Spleen (tissue), 13 donors: ENCODE measurements at places on chromosomes 1 and 21.
A peak's percentile ranks its signal among the peaks of the same experiment; 100 is the strongest.

- H3K4me1 ChIP-seq, result no peaks in the 10 kb centered on the region
- H3K27me3 ChIP-seq, result no peaks in the 10 kb centered on the region
- DNase-seq, result no peak
- H3K4me3 ChIP-seq, result no peak overlapping the region
- no peaks in the 10 kb centered on the region for H3K36me3 ChIP-seq
- no peak overlapping the region for H3K27ac ChIP-seq
These were observed 110.8 kb upstream of the ADGRL4 start for GRCh38 chr1:79117376-79117775.

- peaks cover 99% of the 10 kb centered on the region for H3K36me3 ChIP-seq
- peaks cover 4% of the 10 kb centered on the region for H3K4me1 ChIP-seq
- no peak for DNase-seq
- H3K4me3 ChIP-seq, result no peak overlapping the region
- peak overlapping the region; percentile 66 for H3K27ac ChIP-seq
- no peaks in the 10 kb centered on the region for H3K27me3 ChIP-seq
These were observed 20.1 kb downstream of the URB1 start for GRCh38 chr21:32372755-32373154.

- no peak overlapping the region for H3K27ac ChIP-seq
- peak; percentile 53 for DNase-seq
- no peaks in the 10 kb centered on the region for H3K27me3 ChIP-seq
- no peak overlapping the region for H3K4me3 ChIP-seq
- no peaks in the 10 kb centered on the region for H3K36me3 ChIP-seq
- peaks cover 51% of the 10 kb centered on the region for H3K4me1 ChIP-seq
These were observed 14.6 kb upstream of the UMODL1 start for GRCh38 chr21:42056468-42056867.

GRCh38 chr1:187744665-187745064 lies 915.9 kb downstream of the PLA2G4A start:
- H3K4me3 ChIP-seq, result no peak overlapping the region
- no peaks in the 10 kb centered on the region for H3K36me3 ChIP-seq
- DNase-seq, result no peak
- H3K27ac ChIP-seq, result no peak overlapping the region

DNA sequence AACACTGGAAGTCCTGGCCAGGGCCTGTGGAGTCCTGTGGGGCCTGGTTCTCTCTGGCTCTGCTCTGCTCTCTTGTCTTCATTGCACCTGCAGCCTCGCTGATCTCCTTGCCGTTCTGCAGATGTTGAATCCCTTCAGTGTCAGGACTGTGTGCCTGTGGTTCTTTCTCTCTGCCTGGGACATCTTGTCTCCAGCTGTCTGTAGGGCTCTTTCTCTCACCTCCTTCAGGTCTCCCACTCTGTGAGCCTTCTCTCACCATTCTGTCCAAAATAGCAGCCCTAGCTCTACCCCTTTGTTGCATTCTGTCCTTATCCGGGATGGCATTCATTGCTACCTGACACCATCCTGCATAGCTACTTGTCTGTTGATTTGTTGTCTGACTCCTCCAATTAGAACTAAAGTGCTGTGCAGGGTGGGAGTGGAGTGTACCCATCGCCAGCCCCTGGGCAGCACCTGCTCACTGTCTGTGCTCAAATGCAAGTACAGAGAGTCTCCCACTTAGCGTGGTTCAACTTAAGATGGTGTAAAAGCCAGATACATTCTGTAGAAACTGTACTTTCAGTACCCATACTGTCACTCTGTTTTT lies 8.9 kb downstream of the PGBD2 start:
- DNase-seq, result no peak
- peaks cover 9% of the 10 kb centered on the region for H3K4me1 ChIP-seq
- peaks cover 75% of the 10 kb centered on the region for H3K36me3 ChIP-seq
- H3K27ac ChIP-seq, result no peak overlapping the region

DNA sequence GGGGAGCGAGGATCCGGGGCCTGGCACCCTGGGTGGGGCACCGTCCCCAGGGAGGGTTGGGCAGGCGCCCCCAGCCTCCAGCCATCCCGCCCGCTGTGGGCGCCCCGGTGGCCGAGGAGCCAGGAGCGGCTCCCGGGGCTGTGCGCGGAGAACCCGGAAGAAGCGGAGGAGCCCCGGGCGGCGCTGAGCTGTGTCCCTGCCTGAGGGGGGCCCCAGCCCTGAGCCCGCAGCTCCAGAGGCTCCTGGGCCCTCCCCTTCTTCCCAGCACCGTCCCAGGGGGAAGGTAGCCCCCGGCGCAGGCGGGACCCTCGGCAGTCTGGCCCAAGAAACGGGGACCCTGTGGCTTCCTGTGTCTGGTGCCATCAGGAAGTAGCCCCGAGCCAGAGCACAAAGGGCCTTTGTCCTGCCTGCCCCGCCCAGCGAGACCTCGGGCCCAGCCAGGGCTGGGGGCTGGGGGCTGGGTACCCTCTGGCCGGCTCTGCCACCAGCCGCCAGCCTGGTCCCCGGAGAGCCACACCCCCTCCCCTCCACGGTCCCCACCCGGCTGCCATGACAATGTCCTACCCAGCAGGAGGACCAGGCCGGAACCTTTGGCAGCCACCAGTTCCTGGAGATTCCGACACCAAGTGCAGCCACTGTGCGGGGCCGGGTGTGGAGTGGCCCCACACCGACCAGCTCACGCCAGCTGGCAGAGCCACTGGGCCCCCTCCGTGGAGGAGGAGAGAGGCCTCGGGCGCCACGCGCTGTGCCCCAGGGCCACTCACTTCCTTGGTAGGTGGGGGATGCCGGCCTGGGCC lies 15.6 kb upstream of the TTLL10 start:
- no peaks in the 10 kb centered on the region for H3K36me3 ChIP-seq
- peaks cover 12% of the 10 kb centered on the region for H3K27me3 ChIP-seq
- no peak for DNase-seq

DNA sequence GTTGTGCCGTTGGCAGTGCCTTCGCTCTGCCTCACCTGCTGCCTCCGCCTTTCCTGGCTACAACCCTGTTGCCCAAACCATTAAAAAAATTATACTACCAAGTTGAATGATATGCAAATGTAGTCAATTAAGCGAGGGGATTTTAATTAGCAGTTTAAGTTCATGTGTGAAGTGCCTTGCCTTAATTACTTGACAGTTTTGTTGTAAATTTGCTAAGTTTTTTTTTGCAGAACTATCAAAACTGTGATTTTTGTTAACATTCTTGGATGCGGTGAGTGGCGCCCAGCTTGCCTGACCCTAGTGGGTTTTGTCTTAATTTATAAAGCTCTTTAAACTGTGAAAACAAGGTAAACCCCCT lies 10.9 kb downstream of the SKI start:
- DNase-seq, result no peak
- H3K36me3 ChIP-seq, result no peaks in the 10 kb centered on the region
- no peak overlapping the region for H3K4me3 ChIP-seq
- H3K27me3 ChIP-seq, result no peaks in the 10 kb centered on the region
- peaks cover 95% of the 10 kb centered on the region for H3K4me1 ChIP-seq

- H3K27ac ChIP-seq, result peak overlapping the region; percentile 62
- no peaks in the 10 kb centered on the region for H3K27me3 ChIP-seq
- peaks cover 39% of the 10 kb centered on the region for H3K4me1 ChIP-seq
- H3K36me3 ChIP-seq, result no peaks in the 10 kb centered on the region
- DNase-seq, result peak; percentile 79
- no peak overlapping the region for H3K4me3 ChIP-seq
These were observed 22.4 kb upstream of the LRRC8C start for GRCh38 chr1:89610457-89611011.

DNA sequence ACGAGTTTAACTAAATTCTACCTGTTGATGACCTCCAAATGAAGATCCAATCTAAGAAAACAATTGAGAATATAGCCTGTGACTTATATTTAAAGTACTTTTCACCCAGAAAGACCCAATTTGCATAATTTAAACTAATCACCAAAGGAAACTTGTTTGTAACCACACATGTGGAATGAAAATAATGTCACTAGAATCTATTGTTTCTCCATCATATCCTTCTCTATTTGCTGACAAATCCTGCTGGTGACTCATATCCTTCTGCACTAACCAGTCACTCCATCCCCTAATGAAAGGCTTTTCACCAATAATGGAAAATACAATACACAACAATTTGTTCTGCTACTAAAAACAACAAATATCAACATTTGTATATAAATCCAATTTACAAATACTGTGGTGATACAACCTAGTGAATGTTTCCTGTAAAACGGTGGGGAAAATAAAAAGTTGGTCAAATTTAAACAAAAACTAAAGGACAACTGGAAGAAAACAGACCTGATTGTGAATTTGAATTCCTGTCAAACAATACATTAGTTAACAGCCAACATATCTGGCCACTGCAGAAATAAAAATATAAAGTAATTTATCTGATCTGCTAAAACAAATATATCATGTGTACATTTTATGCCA lies 6.5 kb downstream of the PTP4A2 start:
- H3K27me3 ChIP-seq, result no peaks in the 10 kb centered on the region
- DNase-seq, result no peak
- H3K36me3 ChIP-seq, result no peaks in the 10 kb centered on the region
- peak overlapping the region; percentile 89 for H3K4me3 ChIP-seq
- peaks cover 99% of the 10 kb centered on the region for H3K4me1 ChIP-seq

DNA sequence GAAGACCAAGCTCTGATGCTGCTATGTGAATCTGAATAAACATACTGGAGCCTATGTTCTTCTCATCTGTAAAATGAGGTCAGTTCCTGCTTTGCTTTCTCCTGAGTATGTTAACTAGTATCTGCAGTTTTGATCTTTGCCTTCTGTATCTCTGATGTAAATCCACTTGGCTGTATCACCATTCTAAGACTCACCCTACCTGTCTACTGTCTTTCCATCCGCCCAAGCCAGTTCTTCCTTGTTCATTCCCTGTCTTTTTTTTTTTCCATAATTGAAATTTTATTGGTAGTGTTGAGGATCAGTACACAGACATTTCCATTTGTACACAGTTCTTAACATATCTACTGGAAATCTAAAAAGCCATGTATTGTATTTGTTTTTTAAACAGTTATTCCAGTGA lies 31.3 kb downstream of the MAST2 start:
- H3K27me3 ChIP-seq, result no peaks in the 10 kb centered on the region
- peaks cover 28% of the 10 kb centered on the region for H3K36me3 ChIP-seq
- DNase-seq, result no peak
- H3K4me1 ChIP-seq, result no peaks in the 10 kb centered on the region
- no peak overlapping the region for H3K4me3 ChIP-seq

GRCh38 chr1:162626761-162627160 lies 5.5 kb upstream of the DDR2 start:
- no peak for DNase-seq
- no peaks in the 10 kb centered on the region for H3K36me3 ChIP-seq
- H3K4me1 ChIP-seq, result no peaks in the 10 kb centered on the region

DNA sequence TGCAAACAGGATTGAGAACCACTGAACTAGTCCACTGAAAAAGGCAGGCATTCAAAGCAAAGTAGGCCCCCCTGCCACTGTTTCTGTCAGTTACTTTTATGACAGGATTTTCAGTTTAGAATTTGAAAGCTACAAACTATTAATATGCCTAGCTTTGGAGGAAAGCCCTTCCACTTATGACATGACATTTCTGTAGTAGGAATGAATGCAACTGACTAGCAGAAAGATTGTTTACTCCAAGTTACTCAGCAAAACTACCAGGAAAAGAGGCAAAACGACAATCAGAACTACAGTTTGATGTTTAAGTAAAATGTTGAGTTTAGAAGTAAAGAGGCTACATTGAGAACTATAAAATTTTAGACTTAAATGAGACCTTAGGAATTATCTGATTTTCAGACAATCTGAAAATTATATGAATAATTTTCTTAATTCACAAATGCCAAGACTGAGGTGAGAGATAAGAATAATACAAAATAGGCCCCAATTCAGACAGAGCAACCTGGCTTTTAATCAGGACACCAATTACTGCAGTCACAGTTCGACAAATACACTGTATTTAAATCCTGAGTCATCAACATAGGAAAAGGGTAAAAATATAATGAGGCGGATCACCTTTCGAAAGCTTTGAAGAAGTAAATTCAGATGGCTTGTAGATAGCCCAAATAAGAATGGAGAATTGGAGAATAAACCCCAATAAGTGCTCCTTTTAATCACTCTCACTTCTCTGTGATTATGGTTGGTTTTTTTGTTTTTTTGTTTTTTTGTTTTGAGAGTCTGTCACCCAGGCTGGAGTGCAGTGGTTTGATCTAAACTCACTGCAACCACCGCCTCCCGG lies 2.2 kb downstream of the PRKAB2 start:
- H3K36me3 ChIP-seq, result peaks cover 4% of the 10 kb centered on the region
- no peaks in the 10 kb centered on the region for H3K4me1 ChIP-seq
- peak overlapping the region; percentile 97 for H3K4me3 ChIP-seq
- H3K27me3 ChIP-seq, result no peaks in the 10 kb centered on the region

GRCh38 chr1:59704716-59705115 lies 110.0 kb upstream of the HOOK1 start:
- no peak overlapping the region for H3K4me3 ChIP-seq
- no peaks in the 10 kb centered on the region for H3K27me3 ChIP-seq
- no peak for DNase-seq

DNA sequence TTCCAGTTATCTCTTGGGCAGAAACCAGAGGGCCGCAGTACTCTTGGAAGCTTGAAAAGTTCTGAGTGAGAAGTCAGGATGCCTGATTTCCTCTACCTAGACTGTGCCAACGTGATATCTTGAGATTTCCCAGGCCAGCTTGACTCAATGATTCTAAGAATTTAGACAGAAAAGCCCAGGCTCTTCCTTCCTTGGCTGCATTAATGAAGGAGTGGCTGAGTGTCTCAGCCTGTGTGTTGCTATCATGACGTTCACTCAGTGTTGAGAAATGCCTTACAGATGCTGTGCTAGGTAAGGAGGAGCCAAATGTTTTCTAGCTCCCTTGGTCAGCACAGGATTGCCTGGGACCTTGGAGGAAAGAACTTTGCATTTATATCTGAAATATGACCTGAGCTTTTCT lies 454.1 kb upstream of the USP24 start:
- no peak overlapping the region for H3K4me3 ChIP-seq
- no peaks in the 10 kb centered on the region for H3K4me1 ChIP-seq
- H3K27me3 ChIP-seq, result no peaks in the 10 kb centered on the region
- H3K27ac ChIP-seq, result no peak overlapping the region
- no peaks in the 10 kb centered on the region for H3K36me3 ChIP-seq
